OCI-M1 (cell line): ENCODE measurements at places on chromosomes 5 and 9.
A peak's percentile ranks its signal among the peaks of the same experiment; 100 is the strongest.

DNA sequence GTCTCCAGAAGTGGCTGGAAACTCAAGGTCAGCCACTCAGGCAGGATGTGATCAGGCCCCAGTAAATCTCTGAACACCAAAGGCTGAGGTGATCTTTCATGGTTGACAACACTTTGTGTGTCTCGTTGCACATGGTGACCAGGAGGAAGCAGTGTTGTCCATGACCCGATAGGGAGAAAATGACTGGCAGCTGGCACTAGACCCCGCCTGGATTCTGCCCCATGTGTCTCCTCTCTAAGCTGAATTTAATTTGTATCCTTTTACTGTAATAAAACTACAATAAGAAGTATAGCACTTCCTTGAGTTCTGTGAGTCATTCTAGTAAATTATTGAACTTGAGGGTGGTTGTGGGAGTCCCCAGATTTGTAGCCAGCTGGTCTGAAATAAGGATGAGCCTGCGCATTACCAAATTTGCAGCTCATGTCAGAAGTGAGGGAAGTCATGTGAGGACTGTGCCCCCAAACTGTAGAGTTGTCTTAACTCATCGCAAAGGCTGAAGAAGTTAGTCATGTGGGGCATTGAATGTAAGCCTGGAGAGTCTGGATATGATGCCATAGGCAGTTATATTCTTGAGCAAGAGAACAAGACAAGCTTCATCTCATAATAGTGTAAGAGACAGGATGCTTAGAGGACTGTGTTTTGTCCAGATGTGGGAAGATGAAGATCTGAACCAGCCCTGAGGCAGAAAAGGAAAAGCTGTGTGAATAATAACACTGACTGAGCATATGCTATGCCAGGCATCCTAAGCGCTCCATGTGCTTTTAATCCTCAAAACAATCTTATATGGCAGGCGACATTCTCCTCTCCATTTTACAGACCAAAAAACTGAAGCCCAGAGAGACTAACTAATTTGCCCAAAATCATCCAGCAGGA lies 55.9 kb downstream of the TMEM215 start:
- no peak for DNase-seq

GRCh38 chr9:81499021-81499454 lies 190.3 kb downstream of the TLE1 start:
- no peak for DNase-seq

GRCh38 chr5:132506094-132506692 lies 15.6 kb upstream of the IRF1 start:
- DNase-seq: peak; percentile 66

GRCh38 chr9:101271102-101271501 lies 113.7 kb downstream of the BAAT start:
- no peak for DNase-seq

DNA sequence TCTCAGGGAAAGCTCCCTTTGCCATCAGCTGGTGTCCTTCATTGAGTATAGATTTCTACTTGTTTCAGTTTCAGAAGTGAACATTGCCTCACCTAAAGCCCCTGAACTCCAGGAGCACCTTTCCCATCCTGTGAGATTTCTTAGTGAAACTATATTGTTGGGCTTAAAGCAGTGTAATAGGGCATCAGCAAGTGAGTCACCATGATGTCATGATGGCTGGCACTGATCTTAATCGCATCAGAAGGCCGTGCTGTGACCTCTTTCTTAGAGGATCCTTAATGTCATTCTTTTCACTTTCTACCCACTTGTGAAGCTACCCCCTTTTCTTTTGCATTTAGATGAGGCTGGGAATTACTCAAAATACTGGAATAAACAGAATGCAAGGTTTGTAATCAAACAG lies 401.3 kb downstream of the MTRR start:
- DNase-seq: no peak

DNA sequence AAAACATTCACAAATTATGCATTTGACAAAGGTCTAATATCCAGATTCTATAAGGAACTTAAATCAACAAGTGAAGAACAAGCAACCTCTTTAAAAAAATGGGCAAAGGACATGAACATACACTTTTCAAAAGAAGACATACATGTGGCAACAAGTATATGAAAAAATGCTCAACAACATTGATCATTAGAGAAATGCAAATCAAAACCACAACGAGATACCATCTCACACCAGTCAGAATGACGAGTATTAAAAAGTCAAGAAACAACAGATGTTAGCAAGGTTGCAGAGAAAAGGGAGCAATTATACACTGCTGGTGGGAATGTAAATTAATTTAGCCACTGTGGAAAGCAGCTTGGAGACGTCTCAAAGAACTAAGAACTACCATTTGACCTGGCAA lies 38.9 kb upstream of the TNFSF15 start:
- no peak for DNase-seq

- DNase-seq: no peak
Observed at GRCh38 chr5:53785924-53786323, 225.5 kb downstream of the NDUFS4 start.

- no peak for DNase-seq
Observed at GRCh38 chr9:127176631-127177030, 54.2 kb upstream of the ANGPTL2 start.
